ENCODE measurements at places on chromosomes 12 and 14.

- DNase-seq: no peak
These were observed 44.9 kb downstream of the SIX6 start for GRCh38 chr14:60553808-60554207.

- DNase-seq: no peak
These were observed 24.3 kb upstream of the RCOR1 start for GRCh38 chr14:102568115-102568614.

DNA sequence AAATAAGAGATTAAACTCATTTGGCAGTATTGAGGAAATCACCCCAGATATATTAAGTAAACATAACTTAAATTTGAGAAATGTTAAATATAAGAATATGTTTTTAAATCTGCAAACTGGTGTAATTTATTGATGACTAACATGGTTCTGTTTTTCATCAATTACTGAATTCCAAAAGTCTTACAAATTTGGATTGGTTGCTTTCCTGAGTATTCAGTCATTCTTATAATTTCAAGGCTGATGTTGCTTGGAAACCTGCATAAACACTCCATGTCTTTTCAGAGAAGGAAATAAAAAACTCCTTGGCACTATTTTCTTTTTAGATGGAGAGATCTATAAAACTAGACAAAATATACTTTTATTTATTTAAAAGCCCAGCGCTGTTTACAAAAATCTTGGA is 71.7 kb downstream of the NOVA1 start:
- DNase-seq: no peak

DNA sequence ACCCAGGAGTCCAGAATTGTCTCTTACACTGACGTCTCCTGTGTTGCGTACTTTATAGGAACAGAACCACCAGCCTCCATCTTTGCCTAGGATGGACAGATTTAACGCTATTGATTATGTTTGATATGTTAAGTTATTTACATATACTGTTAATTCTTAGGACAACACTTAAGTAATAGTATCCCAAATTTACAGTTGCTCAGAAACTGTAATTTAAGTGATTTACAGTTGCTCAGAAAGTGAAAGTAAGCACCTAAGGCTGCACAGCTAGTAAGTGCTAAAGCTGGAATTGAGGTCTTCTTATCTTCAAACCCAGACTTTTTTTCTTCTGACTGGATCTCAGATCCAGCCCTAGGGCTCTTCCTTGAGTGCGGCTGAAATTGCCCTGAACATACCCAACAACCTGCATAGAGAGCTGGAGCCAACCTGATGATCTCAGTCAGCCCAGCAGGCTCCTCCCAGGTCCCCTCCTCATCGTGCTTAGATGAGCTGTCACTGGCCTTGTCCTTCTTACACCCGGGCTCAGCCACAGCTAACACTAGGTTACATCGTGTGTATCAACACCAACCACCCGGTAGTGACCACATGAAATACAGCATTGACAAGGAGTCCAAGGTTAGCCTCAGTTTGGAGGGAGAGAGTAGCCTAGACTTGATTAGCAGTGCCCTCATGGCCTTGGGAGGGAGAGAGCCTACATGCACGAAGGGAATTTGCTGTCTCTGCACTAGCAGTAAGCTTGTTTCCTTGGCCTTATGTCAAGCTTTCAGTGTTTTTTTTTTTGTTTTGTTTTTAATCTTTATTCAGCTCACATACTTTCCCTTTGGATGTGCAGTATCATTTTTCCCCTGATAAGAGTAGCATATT is 111.1 kb upstream of the ARHGAP5 start:
- DNase-seq: no peak

- no peak for DNase-seq
These were observed 238.4 kb upstream of the CCDC196 start for GRCh38 chr14:66247662-66248193.

- no peak for DNase-seq
These were observed 111.3 kb downstream of the SYNE2 start for GRCh38 chr14:63964113-63964512.

Measured in tibial nerve (tissue), 4 donors.